ENCODE measurements at places on chromosomes 3 and 15. TPM values are rescaled to one million over a fixed set of nuclear protein-coding genes. Genes with fewer than 3 reads are reported as not detected.
A peak's percentile ranks its signal among the peaks of the same experiment; 100 is the strongest.

DNA sequence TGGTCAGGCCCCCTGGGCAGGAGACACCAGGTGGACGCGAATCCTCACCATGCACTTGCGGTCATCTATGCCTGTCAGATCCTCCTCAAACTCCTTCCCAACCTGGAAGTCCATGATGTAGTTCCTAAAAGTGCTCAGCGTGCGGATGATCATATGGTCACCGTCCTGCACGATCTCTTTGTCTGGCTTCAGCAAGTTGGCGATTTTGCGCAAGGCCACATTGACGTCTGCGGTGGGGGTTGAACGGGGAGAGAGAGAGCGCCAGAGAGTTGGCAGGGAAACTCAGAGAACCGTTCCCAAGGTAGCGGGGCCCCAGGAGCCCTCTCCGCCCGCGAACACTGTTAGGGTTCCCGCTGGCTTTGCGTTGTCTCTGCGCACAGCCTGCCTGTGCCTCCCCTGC, 809 bp downstream of the RBP1 start:
- no peak for DNase-seq

DNA sequence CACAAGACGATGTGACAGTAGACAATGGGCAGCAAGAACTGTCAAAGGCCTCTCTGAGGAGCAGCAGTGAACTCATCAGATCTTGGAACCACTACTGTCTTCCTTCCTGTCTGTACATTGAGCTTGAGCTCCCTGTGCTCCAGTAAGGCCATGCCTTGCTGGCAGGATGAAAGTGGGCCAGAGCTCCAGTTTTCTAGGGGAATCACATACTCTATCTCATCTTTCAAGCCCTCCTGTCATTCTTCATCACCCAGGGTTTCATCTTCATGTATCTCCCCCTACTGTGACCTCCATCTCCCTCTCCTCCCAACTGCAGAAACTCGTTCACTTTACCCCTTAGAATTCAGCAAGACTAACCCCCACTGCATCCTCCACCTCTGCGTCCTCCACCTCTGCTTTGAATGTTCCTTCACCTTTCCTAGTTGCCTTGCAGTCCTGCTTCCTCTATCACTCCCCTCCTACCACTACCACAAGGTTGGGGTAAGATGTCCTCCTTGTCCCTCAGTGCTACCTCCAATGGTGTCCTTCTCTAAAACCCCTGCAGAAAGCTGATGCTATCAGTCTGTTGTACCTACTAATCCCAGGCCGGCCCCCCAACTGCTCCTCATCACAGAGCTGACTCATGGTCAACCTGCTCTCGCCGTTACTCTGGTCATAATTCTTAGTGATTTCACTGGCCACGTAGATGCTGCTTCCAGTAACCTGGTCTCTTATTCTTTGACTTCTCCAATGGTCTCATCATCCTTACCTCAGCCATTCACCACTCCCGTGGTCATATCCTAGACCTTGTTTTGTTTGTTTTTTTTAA, 22.3 kb downstream of the NKIRAS1 start:
- no peak for DNase-seq

GRCh38 chr3:177603148-177603603, 405.9 kb upstream of the TBL1XR1 start:
- DNase-seq, result no peak

DNA sequence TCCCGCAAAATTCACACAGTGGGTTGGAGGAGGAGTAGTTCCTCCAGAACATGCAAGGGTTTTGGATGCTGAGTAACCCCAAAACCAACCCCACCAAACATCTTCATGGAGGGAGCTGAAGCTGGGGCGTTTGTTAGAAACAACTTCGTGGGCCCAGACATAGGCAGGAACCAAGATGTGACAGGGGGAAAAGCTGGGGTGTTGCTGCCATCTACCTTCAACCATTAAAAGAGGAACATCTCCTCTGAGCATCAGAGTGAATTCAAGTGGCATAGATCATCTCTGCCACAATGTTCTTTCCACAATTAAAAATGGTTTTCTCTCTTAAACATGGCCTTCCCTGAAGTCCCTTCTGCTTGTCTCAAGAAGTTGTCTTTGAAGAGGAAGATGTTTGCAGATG, 20.5 kb downstream of the SIDT1 start:
- DNase-seq, result no peak

DNA sequence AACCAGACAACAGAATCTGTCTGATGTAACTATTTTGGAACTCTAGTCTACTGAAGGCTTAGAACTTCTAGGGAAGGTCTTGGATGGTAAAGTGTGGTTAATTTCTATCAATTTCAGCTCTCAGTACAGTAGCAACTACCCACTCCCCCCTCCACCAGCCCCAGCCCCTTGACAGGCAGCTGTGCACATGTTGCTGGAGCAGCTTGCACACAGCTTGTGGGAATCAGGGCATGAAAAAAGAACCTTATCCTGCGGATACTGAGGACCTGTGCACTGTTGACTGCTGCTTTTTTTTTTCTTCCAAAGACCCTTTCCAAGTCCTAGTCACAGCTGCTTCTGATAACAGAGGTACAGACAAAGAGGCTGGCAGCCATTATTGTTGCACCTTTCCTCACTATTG, 81.5 kb upstream of the UBP1 start:
- no peak for DNase-seq

- no peak for DNase-seq
Measured at GRCh38 chr3:114420072-114420471, 126.2 kb downstream of the TIGIT start.

- DNase-seq, result no peak
Measured at GRCh38 chr3:38137615-38138348, 679 bp upstream of the MYD88 start.

- DNase-seq, result no peak
Measured at GRCh38 chr3:60948488-60948887, 302.8 kb downstream of the FHIT start.

GRCh38 chr3:86282106-86282787, 708.7 kb downstream of the VGLL3 start:
- DNase-seq, result no peak

GRCh38 chr3:87004883-87005282, 13.9 kb upstream of the VGLL3 start:
- no peak for DNase-seq

GRCh38 chr3:9430733-9431132, 33.3 kb downstream of the SETD5 start:
- DNase-seq, result no peak

DNA sequence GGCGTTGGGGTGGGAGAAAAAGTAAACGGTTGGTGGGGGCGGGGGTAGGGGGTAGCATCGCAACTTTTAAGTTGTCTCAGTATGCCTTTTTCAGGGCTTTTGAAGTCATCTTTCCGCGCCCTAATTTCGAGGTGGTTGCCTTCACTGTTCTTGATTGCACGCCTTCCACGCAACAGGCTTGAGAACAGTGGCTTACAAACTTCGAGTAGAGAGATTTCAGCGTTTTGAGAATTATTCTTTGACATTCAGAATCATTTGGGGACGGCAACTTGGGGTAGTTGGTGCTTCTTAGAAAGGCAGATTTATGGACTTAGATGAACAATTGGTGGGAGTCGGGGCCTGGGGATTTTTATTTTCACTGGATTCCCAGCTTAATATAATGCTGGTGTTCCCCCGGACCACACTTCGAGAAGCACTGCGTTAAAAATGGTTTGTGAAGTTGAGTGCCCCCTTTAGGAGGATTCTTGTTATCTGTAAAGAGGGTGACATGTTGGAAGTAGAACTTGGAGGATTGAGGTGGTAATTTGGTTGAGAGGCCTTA, 880 bp downstream of the PPP4R2 start:
- peak; percentile 29 for DNase-seq

GRCh38 chr3:145094355-145094941, 1066.5 kb downstream of the PLOD2 start:
- peak; percentile 41 for DNase-seq

FAIM gene
- 12.2 TPM for total RNA-seq

PCSK6 gene
- 13.5 TPM for total RNA-seq

TMEM158 gene
- total RNA-seq, result 25.8 TPM

WDR72 gene
- 5.8 TPM for total RNA-seq

LRTM1 gene
- not detected for total RNA-seq

SLC25A36 gene
- 81.2 TPM for total RNA-seq

All from HCT116 (cell line).